Naive thymus-derived CD8-positive, alpha-beta T cell (primary cell): ENCODE measurements at places on chromosomes 4 and X. TPM values are rescaled to one million over a fixed set of nuclear protein-coding genes. Genes with fewer than 3 reads are reported as not detected.
A peak's percentile ranks its signal among the peaks of the same experiment; 100 is the strongest.

- DNase-seq, result no peak
Observed at GRCh38 chr4:178672512-178672911, 1230.3 kb upstream of the AGA start.

MTCP1 gene
- 37.9 TPM for polyA plus RNA-seq

QDPR gene
- polyA plus RNA-seq, result 42.4 TPM

- DNase-seq, result no peak
Observed at GRCh38 chr4:1075225-1075624, 38.1 kb downstream of the RNF212 start.

DNA sequence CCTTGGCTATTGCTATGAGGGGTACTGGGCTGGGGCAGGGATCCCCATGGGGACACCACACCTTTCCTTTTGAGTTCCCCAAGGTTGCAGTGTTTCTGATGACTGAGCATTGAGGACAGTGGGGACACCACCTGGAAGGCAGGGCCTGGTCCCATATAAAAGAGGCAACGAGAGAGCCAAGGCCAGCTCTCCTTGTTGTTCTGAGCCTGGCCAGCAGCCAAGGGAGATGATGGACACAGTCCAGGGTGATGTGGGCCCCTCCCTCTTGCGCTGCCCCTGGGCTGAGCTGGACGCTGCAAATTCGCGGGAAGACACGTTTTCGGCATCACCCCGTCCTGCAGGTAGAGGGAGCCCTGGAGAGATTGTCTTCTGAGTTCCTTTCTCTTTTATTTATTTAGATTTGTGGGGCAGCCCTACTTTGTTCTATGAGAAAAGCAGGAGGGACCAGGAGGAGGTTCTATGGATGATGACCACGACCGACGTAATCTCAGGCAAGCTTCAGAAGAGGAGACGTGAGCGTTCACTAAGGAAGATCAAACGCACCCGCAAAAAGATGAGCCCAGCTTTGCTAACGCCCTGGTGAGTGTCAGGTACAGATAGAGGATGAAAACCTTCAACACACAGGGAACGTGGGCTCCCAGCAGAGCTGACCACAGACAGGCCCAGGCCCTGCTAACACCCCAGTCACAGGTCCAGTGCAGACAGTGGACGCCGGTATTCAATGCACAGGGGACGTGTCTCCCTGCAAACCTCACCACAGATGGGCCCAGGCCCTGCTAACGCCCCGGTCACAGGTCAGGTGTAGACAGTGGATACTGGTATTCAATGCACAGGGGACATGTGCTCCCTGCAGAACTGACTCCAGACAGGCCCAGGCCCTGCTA is 97.4 kb downstream of the SHOX start:
- DNase-seq, result peak; percentile 7

DNA sequence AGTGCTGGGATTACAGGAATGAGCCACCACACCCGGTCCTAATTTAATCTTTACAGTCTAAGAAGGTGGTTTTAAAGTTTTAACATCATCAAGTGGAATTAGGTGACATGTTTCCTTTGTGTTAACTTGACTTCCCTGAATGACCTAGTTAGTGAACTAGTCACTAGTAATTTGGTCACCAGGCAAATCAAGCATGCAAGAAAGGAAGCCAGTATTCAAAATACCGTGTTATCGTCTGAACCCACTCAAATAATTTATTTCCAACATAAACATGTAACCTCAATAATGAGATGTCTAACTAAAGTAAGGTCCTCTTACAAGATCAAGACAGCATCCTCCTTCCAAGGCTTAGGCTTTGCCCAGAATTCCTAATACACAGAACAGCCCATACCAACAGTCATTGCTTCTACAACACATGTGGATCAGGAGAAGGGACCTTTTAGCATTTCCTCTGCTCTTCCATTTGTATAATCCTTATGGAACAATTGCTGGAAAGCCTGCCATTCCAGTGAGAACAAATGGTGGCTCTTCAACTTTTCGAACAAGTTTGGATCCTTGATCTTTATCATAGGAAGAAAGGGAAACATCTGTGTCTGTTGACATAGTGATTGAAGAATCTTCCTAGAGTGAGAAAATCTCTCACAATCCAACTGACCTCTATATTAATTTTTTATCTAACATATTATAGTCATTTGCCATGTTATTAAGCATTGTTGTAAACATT is 97.2 kb downstream of the ANXA3 start:
- DNase-seq, result no peak

XK gene
- not detected for polyA plus RNA-seq

DNA sequence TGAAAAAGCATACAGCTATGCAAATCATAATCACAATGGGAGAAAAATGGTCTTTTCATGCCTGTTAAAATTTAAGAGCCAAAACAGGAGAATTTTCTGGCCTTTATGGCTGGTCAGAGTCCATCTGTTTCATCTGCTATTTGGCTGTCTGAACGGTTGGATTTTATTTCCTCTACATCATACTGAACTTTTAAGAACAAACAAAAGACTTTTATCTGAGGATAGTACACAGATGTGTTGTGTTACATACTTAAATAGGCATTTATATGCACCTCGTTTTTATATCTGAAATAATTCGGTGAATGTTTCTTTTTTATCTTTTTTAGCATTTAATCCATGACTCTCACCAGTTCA is 18.0 kb upstream of the WWC2 start:
- DNase-seq, result no peak

STATH gene
- polyA plus RNA-seq, result not detected

GAGE12E gene
- polyA plus RNA-seq, result not detected

DNA sequence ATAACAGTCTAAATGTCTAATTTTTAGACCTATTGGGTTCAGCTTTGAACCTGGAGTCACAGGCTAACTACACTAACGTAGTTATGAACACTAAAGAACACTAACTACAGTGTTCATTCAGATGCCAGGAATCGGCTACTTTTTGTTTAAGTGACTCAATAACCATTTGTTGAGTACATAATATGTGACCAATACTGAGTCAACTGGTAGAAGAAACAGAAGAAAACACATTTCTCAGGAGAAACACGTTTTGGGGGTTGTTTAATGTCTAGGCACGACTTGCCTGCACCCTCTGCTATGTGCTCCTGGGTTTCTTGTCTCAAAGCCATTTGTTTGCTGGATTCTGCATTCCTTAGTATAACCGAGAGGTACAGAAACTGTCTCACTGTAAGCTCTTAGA is 18.6 kb upstream of the CLNK start:
- no peak for DNase-seq

GRCh38 chr4:142776026-142776425 is 70.1 kb downstream of the INPP4B start:
- no peak for DNase-seq

DNA sequence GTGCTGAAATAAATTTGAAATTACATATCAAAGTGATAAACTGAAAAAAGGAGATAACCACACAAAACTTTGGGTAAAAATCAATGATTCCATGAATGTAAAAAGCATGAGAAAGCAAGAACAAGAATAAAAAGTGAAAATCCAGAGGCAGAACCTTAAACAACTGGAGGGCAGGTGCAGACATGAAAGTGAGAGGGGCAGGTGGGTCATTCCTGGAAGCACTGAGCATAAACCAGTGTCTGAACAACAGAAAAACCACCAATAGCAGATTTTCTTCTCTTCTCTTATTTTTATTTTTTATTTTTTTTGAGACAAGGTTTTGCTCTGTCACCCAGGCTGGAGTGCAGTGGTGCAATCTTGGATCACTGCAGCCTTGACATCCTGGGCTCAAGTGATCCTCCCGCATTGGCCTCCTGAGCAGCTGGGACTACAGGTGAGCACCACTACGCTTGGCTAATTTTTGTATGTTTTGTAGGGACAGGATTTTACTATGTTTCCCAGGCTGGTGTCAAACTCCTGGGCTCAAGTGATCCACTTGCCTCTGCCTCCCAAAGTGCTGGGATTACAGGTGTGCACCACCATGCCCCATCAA is 46.8 kb upstream of the GPR78 start:
- DNase-seq, result no peak

GRCh38 chr4:152937336-152938236 is 1.5 kb downstream of the FHDC1 start:
- DNase-seq, result peak; percentile 17

- DNase-seq, result no peak
Observed at GRCh38 chr4:157957905-157958304, 214.9 kb downstream of the GASK1B start.

- no peak for DNase-seq
Observed at GRCh38 chr4:165060938-165061337, 7.3 kb downstream of the TRIM75 start.

F11 gene
- polyA plus RNA-seq, result not detected

DNA sequence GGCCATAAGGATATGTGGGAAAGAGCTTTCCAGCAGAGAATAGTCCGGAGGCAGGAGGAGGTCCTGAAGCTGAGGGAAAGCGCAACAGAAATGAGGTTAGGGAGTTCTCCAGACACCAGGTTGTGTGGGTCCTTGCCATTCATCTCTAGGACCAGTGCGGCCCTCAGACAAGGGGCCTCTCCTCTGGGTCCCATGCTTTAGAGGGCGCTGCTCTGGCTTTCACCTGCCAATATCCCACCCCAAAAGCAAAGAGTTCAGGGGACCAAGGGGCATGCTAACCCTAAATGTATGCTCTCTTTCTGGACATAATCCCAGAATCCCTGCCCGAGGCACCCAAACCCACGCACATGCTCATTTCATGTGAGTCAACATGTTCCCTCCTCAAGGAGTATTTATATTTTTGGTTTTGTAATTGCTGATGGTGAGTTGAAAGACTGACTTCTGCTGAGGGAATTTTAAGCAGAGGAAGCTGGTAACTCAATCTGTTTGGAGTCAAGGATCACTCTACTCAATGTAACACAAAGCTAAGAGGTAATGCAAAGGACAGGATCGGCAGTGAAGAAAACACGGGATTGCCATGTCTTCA is 14.8 kb downstream of the RPL34 start:
- no peak for DNase-seq

ASB9 gene
- polyA plus RNA-seq, result 2.7 TPM

GRCh38 chr4:151097759-151098158 is 1.7 kb upstream of the RPS3A start:
- DNase-seq, result no peak

CT47B1 gene
- polyA plus RNA-seq, result not detected

GRCh38 chr4:6368096-6368495 is 98.4 kb downstream of the WFS1 start:
- no peak for DNase-seq

DNA sequence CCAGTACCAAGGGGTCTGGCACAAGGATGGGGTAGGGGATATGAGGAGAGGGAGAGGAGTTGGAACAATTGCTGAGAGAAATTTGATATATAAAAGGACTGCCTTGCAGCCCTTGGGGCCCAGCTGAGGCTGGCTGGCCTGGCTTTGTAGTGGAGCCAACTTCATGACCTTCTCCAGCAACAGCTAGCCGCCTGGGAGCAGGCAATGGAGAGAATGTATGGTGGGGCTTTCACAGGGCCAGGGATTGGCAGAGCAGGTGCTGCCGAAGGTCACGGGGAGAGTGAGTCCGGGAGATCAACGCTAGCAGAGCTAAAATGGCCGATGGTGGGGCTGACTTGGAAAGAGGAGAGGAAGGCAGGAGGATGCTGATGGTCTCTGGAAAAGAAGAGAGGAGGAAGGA is 120.4 kb upstream of the SMIM10 start:
- no peak for DNase-seq

PDZD4 gene
- polyA plus RNA-seq, result not detected

GRCh38 chr4:146847345-146847744 is 98.3 kb downstream of the TTC29 start:
- DNase-seq, result no peak

SPRY1 gene
- 9.7 TPM for polyA plus RNA-seq

GRCh38 chr4:99832321-99832720 is 15.7 kb downstream of the DAPP1 start:
- DNase-seq, result no peak

GABRG1 gene
- polyA plus RNA-seq, result not detected

PHOX2B gene
- not detected for polyA plus RNA-seq

DNA sequence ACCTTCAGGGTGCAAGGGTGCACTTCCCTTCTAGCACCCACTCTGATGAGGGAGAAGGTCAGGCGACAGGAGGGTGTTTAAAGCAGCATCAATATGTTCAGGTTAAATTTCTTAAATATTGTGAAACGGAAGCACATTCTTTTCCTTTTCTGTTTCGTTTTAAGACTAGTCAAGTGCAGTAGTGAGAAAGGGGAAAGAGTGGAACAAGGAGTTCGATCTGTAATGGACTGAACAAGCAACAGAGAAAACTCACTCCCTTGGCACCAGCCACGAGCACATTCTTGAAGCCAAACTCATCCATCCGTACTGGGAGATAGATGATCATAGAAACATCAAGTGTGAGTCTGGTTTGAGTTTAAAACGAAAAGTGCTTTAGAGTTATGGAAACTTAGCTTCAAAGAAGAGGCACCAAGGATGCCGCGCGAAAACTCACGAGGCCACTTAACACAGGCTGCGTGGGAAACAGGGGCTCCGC is 815 bp downstream of the FAM53A start:
- peak; percentile 15 for DNase-seq

POLN gene
- polyA plus RNA-seq, result 0.55 TPM

DNA sequence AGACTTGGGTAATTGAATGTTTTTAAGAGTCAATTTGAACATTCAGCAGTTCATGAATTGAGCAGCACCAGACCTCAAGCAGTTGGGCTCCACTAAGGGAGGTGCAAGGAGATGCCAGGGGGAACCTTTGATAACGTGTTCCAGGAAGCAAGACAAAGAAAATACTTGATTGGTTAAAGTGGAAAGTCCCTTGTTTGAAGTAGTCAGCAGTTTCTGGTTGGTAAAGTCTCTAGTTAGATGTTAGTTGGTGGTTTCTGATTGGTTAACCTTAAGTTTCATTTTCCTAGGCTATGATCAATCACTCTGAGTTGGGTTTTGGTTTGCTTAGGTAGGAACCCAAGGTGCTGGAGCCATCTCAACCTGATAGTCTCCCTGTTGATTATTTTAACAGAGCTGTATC is 4.0 kb downstream of the HERC6 start:
- DNase-seq, result peak; percentile 35

GRCh38 chr4:111510535-111510934 is 634.7 kb upstream of the FAM241A start:
- no peak for DNase-seq

DNA sequence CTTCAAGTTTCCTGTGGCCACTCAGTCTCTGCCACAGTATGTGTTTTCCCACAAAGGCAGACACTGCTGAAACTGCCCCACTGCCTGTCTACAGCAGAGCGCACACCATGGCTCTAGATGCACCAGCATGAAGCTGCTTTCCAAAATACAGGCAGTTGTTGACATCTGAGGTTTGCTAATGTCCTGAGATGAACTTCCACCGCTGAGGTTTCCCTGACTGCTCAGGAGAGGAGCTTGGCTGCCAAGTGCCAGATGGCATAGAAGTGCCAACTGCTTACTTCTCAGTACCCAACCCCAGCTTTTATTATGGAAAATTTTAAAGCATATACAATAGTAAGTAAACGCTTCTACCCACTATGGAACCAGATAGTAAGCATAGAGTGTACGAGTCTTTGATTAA is 61.0 kb upstream of the EXOC1L start:
- no peak for DNase-seq

TLR2 gene
- 0.29 TPM for polyA plus RNA-seq

STBD1 gene
- 0.16 TPM for polyA plus RNA-seq
